Activated CD8-positive, alpha-beta memory T cell treated with anti-CD3 and anti-CD28 coated beads, Interleukin-2, amount 10 ng/mL, durations not matched to agents 7 days and 5 days (primary cell): ENCODE measurements at places on chromosomes 4 and X. TPM values are rescaled to one million over a fixed set of nuclear protein-coding genes. Genes with fewer than 3 reads are reported as not detected.

GRCh38 chr4:158775091-158775651, 6.3 kb downstream of the FNIP2 start:
- DNase-seq: no peak

DNA sequence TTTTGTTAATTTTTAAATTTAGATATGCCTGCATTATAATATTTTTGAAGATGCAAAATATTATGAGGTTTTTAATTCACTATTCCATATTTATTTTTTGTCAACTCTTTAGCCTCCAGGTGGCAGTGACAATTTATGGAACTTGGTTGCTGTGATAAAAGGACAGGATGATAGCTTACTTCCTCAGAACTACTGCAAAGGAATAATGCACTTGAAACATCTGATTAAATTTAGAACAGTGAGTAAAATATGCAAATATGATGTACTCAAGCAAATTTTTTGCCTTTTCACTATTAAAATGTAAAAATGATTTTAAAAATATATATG, 45.1 kb downstream of the SPATA4 start:
- no peak for DNase-seq

DNA sequence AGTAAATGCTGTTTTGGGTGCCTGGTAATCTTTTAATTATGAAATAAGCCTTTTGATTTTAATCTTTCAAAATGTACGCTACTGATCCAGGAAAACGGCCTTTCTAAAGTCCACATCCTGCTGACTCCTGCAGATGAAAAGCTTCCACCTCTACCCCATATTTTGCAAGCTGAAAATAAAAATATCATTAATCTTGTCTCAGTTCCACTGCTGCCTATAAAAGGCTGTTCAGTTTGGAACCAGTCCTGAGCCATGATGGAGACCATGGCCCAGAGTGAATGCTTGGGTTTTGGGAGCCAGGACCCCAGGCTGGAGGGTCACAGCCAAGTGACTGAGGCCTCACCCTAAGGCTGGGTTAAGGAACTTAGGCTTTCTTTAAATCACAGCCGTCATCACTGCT, 110.8 kb downstream of the AFF1 start:
- no peak for DNase-seq

DNA sequence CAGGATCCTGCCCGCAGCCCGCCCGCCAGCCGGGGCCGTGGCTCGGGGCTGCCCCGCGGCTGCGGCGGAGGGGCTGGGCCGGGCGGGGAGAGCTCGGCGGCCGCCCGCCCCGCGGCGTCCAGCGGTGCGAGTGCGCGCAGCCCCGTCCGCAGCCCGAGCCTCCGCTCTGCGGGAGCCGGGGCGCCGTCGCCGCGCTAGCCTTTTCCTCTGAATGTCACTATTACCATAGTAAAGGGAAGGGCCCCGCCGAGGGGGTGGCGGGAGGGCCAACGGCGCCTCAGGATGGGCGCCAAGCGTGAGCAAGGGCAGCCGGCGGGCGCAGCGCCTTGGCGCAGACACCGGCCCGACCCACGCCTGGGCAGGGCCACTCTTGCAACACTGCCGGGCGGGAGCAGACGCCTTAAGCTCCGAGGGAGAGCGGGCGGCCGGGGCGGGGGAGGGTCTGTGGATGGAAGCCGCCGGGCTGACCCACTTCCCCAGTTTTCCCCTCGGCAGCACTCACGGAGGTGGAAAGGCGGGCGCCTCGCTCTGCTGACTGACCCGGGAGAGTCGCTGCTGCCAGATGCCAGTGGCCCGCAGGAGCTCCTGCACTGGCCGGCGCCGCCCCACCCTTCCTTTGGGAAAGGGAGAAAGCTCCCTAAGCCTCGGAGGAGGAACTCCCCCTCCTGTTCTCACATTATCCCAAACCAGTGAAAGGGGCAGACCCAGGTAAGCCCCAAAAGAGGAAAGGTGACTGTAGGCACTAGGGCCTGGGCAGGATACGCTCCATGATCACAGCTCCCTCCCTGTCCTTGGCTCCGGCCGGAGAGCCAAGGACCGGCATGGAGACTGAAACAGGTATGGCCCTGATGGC, 329.4 kb downstream of the HNRNPD start:
- DNase-seq: no peak

DNA sequence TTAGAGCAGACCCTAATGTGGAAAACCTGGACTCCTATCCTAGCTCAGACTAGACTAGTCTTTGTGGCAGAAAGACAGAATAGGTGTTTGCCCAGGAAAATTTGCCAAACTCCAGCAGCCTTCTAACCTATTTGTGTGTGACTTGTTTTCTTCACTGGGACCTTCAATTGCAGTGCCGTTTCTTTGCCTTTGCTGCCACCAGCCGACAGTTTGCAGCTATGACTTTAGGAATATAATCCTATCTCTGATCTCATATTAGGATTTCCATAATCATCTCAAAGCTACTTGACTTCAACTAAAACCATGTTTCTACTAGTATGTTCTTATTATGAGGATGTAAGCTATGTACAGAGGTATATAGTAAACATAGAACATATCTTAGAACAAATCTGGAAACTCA, 60.2 kb upstream of the PGAM4 start:
- peak; percentile 40 for DNase-seq

DNA sequence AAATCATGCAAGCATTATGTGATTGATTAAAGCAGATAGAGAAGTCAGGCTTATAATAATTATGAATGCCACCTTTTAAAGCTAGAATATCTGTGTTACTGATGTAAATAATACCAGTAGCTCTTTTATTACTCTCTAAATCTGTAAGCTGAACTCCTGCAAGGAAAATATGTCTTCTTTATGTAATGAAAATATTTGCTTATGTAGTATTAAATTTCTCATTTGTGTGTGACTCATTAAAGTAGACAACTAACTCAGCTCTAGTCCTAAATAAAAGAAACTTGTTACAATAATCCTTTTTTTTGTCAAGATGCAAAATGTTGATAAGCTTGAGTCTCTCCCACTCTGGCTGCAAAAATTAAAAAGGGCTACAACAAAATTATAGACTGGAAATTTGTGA, 137.7 kb upstream of the FAT1 start:
- DNase-seq: no peak

GRCh38 chr4:113958766-113959538, 20.5 kb downstream of the ARSJ start:
- no peak for DNase-seq

GRCh38 chrX:15864629-15865028, 10.0 kb upstream of the AP1S2 start:
- DNase-seq: no peak

The TDO2 gene
- not detected for total RNA-seq

DNA sequence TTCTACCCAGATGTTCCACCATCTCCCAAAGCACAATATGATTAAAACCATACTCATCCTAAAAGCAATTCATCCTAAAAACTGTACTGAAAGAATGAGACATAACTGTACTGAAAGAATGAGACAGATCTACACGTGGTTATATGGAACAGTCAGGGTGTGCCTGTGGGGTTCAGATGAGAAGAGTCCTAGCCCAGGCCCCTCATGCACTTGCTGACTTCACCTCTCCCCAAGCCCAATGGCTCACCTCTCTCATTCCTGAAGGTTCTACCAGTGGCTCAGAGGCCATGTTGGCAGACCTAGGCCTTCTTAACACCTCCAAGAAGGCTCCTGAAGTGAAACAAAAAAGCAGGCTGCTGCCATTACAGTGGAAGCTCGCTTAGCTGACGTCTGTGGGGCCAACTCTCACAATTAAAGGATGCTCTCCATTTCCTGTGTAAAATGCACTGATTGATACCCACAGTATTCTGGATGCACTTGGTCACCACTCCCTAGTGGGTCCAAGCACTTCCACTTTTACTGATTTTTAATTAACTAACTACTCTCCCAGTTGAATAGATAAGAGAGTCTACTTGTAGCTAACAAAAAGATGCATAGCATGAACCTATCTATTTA, 3.8 kb downstream of the PLAC1 start:
- DNase-seq: peak; percentile 40

The DYNLT3 gene
- 12.6 TPM for total RNA-seq

The FGD1 gene
- not detected for total RNA-seq

DNA sequence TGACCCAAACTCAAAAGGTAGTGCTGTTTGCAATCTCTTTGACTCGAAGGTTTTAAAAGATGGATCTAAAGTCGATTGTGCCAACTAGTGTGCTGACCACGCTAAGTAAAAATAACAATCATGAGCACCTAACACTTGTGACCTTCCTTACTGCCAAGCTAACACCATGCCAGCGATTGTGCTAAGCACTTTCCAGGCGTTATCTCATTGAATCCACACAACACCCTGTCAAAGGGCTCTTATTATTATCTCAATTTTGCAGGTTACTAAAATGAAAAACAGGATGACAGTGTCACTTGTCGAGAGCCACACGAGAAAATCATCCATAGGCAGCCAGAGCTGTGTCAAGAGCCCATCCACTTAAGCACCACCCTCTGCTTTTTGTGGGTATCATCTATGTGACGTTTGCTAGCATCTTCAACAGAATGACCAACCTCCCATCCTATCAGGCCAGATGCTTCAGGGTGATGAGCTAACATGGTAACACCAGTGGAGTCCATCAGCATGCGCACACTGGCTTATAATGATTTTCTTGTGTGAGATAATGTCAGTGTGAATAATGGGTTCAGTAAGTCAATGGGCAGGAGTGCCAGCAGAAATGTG, 893 bp upstream of the GAB3 start:
- no peak for DNase-seq

The SLC9A7 gene
- 19.0 TPM for total RNA-seq

DNA sequence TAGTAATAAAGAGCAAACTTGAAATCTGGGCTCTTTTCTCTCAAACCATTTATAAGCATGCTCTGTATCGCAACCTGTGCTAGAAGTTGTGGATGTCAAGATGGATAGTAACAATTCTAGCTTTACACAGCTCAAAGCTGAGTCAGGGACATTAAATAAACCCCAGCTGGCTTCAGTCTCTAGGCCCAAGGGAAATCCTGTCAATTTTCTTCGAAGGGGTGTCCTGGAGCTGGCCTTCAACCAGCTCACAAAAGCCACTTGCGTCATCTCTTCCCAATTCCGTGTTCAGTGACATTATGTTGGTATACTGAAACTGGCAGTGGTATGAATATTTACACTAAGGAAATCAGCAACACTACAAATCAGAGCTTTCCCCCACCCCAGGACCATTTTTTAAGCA, 89.8 kb upstream of the PRKG2 start:
- DNase-seq: no peak

DNA sequence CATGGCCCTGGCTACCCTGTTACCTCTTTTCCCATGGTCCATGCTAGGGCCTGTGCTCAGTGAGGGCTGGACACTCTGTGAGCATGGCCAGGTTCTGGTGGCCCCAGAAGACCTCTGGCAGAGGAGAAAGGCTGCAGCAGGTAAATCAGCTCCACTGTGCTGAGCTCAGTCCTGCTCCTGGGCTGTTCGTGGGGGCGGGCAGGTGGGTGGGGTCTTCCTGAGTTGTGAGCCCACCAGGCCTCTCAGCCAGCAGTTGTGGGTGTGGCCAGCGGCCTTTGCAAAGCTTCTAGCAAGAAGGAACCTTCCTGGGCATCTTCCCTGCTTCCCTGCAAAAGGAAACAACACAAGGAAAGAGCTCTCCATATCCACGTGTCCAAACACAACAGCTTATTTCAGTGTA, 85.3 kb upstream of the STX18 start:
- DNase-seq: no peak

The LGI2 gene
- not detected for total RNA-seq

DNA sequence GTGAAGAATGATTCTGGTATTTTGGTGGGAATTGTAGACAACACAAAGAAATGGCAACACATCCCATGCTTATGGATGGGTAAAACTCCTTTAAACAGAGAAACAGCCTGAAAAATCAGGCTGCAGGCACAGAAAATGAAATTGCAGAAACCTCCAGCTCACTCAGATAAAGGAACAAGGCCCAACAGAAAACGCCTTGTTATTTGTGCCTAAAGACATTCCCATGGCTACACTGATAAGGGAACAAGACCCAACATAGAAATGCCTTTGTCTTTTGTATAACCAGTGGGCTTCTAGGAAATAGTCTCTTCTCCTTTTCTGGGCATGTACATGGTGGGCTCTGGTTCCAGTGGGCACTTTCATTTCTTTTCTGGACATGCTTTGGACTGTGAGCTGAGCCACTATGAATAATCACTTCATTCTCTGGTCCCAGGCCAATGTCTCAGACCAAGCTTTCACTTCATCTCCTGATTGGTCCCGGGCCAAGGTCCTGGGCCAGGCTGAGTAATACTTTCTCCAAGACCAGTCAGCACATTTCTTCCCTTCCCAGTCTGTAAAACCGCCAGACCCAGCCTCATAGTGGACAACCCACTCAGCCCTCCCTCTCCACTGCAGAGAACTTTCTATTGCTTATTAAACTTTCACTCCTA, 160.5 kb downstream of the TBX22 start:
- DNase-seq: no peak

DNA sequence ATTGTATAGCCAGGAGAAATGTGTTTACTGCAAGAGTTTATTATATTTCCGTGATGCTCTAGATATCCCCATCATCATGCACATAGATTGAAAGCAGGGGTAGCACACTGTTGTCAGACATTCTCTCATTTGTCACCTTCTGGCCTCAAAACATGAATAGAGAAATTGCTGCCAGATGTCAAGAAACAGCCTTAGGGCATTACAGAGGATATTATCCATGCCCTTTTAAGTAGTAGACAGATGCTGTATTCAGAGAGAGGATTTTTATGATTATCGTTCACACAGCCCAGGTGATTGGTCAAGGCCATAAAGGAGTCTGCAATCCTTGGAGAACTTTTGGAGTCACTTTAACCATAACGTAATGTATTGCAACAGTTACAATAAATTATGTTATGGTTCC, 1961.5 kb upstream of the TENM3 start:
- DNase-seq: no peak

DNA sequence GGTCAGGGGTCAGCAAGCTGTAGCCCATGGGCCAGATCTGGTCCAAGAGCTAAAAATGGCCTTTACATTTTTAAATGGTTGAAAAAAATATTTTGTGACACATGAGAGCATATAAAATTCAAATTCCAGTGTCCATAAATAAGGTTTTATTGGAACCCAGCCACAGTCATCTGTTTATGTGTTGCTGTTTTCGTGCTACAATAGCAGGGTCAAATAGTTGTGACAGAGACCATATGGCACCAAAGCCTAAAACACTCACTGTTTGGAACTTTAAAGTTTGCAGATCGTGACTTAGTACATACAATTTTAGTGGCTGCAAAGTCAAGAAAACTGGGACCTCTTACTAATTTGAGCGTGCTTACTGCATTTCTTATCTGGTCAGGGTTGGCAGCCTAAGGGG, 29.2 kb downstream of the LAMP2 start:
- no peak for DNase-seq

GRCh38 chrX:75067931-75068330, 88.2 kb downstream of the ABCB7 start:
- no peak for DNase-seq

GRCh38 chr4:38489924-38490639, 173.9 kb upstream of the KLF3 start:
- DNase-seq: no peak

- DNase-seq: no peak
Measured at GRCh38 chr4:112318239-112319142, 21.3 kb downstream of the ALPK1 start.

The MND1 gene
- total RNA-seq: 33.6 TPM
